ENCODE measurements at places on chromosomes 16 and 17. TPM values are rescaled to one million over a fixed set of nuclear protein-coding genes. Genes with fewer than 3 reads are reported as not detected.

DNA sequence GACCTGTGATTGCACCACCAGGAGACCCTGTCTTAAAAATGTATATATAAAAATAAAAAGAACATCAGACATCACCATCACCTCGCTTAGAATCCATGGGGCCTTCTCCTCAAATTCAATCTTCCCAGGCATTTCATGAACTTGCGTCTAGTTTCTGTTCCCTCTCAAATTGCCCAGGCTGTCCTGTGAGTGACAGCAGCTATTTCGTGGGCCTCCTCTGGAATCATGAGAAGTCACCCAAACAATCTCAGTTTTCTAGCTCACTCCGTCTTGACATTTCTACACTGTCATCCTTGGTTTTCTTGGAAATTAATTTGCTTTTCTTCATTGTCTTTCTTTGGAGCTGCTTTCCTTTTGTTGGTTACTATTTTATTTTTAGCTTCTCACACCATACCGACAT, 7.3 kb downstream of the SLC52A1 start:
- DNase-seq: no peak

DNA sequence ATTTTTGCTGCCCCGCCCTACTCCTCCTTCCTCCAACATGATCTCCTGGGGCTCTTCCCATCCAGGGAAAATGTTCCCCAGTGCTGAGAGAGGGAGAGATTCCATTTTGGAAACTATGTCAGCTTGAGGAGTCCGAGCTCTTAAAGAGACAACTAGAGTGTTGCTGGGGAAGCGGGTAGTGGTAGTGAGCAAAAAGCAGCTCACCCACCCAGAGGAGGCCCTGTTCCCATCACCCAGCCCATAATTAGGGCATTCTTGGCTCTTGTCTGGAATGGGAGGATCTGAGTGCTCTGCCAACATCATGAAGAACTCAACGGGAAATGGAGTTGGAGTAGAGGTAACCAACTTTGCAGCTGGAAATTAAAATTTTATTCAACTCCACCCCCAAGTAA, 9.1 kb upstream of the MSL1 start:
- no peak for DNase-seq

DNA sequence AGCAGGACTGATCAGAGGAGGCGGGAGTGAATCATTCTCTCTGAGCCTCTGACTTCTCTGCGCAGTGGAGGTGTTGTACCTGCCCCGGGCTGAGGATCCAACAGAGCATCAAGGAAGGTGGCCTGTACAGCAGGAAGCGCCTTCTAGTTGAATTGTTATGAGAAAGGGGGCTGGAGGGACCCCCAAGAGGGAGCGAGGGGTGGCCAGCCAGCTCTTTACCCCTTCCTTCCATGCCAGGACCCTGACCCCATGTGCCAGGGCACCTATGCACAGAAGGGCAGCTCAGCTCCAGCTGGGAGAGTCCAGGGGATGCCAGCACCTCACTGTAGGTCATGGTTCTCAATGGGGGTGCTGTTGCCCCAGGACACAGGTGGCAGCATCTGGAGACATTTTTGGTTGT, 149.3 kb downstream of the SDK2 start:
- DNase-seq: no peak

The OSBPL7 gene
- total RNA-seq: 46.5 TPM

- no peak for DNase-seq
These were observed 18.0 kb upstream of the GSE1 start for GRCh38 chr16:85594978-85595661.

The PRAC2 gene
- not detected for total RNA-seq

- DNase-seq: no peak
These were observed 440.9 kb downstream of the SOX9 start for GRCh38 chr17:72561680-72562079.

- DNase-seq: no peak
These were observed 30.0 kb downstream of the MYO18A start for GRCh38 chr17:29150161-29150560.

The RDM1 gene
- 1.9 TPM for total RNA-seq

- DNase-seq: no peak
These were observed 678 bp downstream of the CDR2L start for GRCh38 chr17:74987909-74988711.

DNA sequence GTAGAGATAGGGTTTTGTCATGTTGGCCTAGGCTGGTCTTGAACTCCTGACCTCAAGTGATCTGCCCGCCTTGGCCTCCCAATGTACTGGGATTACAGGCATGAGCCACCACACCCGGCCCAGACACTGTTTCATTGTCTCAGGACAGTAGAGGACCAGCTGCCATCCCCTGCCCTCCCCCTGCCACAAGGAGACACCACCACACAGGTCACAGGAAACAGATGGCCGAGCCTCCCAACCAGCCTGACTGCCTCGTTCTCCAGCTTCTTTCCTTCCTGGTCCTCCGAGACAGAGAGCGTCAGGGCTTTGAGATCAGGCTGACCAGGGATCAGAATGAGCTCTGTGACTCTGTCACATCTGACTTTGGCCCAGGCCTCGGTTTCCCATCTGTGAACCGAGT, 20.8 kb upstream of the RNPS1 start:
- no peak for DNase-seq

DNA sequence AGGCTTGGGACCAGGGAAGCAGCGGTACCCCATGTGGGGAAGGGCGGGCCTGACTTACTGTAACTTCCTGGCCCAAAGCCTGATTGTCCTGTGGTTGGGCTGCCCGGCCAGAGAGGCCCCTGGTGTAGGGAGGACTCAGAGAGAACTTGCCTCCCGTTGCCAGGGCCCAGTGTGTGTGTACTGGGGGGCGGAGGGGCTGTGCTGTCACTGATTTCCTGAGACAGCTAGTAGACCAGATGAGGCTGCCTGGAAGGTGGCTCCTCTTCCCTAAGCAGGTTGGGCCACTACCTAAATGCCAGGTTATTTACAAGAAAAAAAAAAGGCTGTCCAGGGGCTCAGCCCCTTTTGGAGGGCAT, 16.7 kb downstream of the SOCS3 start:
- DNase-seq: no peak

GRCh38 chr17:28112606-28113005, 70.1 kb downstream of the NLK start:
- DNase-seq: no peak

- no peak for DNase-seq
These were observed 40.8 kb downstream of the METRNL start for GRCh38 chr17:83119987-83120864.

DNA sequence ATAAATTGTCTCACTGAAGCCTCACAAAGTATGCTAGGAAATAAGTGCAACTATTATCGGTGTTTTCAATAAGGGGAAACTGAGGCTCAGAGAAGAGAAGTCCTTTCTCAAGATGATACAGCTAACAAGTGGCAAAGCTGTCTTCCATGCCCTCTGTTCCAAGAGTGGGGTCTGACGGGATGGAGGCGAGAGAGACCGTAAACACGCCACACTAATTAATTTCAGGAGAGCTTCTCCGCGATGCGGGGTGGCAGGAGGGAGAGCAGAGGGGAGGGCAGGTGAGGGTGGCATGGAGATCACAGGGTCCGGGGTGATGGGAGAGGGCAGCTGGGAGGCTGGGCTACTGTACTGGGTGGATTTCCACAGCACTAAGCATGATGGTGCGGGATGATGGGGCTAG, 80.3 kb downstream of the MYH11 start:
- DNase-seq: no peak

All from CD4-positive, alpha-beta memory T cell (primary cell).